Right renal pelvis (tissue), 4 donors: ENCODE measurements at places on chromosomes 6 and 20. TPM values are rescaled to one million over a fixed set of nuclear protein-coding genes. Genes with fewer than 3 reads are reported as not detected.

MPIG6B gene
- 0.96 TPM for polyA plus RNA-seq

GRCh38 chr6:104486035-104486434 is 373.7 kb downstream of the HACE1 start:
- no peak for DNase-seq

DNA sequence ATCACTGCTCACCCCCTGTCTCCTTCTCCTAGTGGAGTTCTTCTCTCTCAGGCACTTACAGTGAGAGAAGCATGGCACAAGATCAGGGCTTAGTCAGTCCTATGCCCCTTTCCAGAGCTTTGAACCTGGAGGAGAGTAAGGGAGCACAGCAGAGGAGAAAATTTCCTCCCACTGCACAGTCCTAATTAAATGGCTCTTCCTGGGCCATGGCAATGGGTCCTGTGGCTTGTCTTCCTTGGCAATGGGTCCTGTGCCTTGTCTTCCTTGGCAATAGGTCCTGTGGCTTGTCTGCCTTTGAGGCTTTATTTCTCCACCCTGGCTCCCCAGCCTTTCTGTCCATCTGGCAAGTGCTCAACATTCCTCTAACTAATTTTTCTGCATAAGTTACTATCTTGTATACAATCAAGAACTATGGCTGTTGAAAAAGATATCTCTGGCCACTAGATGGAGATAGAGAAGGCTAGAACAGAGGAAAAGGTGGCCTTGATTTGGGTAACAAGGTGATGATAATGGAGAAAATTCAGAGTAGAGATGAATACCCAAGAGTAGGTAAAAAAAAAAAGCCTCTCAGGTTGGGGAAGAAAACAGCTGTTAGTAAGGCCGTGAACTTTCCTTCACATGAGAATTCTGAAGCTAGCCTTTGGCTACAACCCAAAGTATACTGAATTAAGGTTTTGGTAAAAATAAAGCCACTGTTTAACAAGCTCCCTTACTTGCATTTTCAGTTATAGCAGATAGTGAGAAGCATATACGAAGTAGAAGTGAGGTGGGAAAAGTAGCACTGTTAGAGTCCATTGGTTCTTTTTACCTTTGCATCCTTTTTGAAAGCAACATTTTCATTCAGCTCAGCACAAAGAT is 504.9 kb downstream of the DOK5 start:
- DNase-seq: no peak

DNA sequence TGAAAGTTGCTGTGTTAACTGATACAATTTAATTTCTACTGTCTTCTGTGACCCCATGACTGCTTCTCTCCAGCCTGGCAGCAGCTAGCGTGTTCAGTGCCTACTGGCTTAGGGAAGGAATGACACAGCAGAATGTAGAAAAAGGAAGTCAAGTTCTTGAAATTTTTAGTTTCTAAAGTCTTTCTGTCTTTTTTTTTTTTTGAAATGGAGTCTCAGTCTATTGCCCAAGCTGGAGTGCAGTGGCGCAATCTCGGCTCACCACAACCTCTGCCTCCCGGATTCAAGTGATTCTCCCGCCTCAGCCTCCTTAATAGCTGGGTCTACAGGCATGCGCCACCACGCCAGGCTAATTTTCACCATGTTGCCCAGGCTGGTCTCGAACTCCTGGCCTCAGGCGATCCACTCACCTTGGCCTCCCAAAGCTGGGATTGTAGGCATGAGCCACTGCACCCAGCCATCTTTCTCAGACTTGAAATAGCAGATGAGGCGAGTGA is 39.3 kb downstream of the PCNA start:
- no peak for DNase-seq

DNA sequence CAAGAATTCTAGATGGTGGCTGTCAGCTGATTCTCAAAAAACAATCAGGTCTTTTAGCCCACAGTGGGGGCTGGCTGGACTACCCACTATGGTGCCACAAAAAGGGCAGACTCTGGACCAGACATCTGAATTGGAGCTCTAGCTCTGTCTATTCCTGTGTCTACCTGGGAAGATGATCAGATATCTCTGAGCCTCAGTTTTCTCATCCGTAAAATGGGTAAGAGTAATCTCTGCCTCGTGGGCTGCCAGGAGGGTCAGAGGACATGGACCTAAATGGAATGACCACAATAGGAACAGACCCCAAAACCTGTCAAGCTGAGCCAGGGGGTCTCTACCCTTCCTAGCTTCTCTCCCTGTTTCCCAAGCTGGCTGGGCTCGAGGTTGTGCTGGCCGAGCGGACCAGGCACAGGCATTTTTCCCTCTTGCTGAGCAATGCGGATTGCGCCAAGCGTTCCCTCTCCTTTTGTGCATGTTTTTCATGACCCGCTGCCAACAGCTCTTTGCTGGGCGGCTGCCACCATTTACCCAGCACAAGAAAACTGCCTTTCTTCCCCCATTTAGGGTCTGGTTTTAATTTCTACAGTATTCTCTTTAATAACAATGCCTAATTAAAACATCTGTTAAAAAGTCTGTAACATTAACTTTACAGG is 74.7 kb upstream of the MAFB start:
- no peak for DNase-seq
